ENCODE measurements at places on chromosomes 5 and 9.

- peak; percentile 45 for DNase-seq
Observed at GRCh38 chr9:25716220-25716872, 38.1 kb upstream of the TUSC1 start.

DNA sequence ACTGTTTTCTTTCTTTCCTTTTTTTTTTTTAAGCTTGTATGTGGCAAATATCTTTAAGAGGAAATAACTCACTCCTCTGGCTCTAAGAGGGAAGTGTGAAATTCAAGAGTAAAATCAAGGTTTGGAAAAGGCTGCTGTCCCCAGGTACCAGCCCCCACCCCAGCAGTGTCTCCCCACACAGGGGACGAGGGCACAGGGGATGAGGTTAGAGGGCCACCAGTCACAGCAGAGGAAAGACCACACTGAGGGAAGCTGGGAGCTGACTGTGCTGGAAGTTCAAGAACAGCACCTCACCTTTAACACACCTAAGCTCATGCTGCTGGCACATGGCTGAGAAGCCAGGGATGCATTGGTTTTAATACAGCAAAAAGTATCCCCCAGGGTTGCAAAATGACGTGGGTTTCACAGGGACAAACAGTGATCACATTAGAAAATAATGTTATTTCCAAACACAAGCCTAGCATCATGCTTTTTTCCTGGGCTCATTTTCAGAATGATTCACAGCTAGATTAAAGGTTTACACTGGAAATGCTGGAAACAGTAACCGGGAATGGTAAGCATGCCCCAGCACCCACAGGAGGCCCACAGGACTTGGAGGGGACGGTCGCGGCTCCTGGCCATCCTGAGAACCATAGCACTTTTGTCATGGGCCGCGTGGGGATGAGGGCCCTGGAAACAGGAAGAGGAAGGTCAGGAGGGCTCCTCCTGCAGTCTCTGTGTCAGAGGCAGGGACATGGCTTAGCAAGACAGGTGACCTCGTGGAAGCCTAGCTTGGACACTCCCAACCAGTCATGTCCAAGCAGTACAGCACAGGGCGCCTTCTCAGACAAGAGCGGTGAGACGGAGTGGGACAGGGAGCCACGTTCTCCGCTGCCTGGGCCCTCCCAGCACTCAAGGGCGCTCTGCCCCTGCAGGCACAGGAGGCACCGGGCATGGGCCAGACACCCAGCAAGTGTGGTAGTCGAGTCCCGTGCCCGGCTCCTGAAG lies 6.9 kb downstream of the LPCAT1 start:
- DNase-seq = no peak

GRCh38 chr9:98369066-98369425 lies 113.6 kb upstream of the TBC1D2 start:
- DNase-seq = no peak

- no peak for DNase-seq
Observed at GRCh38 chr5:1096838-1097237, 15.0 kb downstream of the SLC12A7 start.

DNA sequence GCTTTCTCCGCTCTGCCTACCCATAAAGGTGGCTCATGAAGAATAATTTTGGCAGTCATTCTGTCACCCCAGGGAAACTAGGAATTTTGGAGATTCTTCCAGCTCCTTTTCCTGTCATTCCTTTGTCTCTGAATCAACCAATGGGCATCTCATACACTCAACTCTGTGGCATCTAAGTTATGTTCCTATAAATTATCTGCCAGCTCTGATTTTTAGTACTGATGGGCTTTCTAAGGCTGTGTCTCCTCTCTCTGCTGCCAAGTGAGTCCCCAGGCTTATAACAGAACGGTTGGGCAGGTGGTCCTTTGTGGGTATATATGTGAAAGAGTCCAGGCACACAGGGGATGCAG lies 226.8 kb downstream of the NMUR2 start:
- no peak for DNase-seq

DNA sequence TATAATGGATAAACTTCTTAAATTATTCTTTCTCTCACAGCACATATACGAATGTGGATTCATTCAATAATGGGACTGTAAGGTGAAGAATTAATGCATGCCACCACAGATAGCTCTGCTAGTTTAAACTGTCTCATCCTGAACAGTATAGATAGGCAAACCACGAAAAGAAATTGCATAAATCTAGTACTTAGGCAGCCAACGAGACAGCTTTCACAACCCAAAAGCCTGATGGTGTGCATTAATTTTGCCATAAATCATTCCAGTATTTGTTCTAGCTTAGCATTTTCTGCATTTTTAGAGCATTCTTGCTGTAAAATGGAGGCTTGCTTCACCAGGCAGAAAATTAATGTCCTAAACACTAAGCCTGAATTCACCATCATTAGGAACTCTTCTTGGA lies 834.2 kb upstream of the DMAC1 start:
- DNase-seq = no peak

- DNase-seq = no peak
Observed at GRCh38 chr5:171420431-171421241, 1.2 kb downstream of the FGF18 start.

DNA sequence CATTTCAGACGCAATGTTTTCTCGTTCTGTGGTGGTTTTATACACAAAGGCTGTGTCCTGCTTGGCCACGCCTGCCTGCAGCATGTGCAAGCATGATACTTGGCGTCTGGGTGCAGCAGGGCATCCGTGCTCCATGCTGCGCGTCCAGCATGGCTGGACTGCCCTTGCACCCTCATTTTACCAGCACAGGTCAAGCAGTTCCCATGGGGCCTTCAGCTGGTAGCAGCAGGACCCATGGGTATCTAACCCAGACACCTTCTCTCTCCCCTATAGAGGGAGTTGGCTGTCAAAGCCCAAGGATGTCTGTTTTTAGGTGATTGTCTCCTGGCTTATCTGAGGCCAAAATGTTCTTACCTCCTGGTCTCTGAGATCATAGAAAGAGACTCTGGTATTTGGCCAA lies 158.3 kb upstream of the PITX1 start:
- DNase-seq = no peak

GRCh38 chr5:9445826-9446388 lies 100.0 kb downstream of the SEMA5A start:
- no peak for DNase-seq

DNA sequence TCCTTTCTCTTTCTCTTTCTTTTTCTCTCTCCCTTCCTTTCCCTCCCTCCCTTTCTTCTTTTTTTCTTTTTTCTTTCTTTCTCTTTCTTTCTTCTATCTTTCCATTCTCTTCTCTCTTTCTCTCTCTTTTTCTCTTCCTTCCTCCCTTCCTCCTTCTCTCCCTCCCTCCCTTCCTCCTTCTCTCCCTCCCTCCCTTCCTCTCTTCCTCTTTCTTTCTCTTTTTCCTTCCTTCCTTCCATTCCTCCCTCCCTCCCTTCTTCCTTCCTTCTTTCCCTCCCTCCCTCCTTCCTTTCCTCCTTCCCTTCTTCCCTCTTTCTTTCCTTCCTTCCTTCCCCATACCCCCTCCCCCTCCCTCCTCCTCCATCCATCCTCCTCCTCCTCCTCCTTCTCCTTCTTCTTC lies 243.3 kb upstream of the CTNND2 start:
- no peak for DNase-seq

- DNase-seq = no peak
Observed at GRCh38 chr9:95725045-95725444, 150.4 kb upstream of the ERCC6L2 start.

DNA sequence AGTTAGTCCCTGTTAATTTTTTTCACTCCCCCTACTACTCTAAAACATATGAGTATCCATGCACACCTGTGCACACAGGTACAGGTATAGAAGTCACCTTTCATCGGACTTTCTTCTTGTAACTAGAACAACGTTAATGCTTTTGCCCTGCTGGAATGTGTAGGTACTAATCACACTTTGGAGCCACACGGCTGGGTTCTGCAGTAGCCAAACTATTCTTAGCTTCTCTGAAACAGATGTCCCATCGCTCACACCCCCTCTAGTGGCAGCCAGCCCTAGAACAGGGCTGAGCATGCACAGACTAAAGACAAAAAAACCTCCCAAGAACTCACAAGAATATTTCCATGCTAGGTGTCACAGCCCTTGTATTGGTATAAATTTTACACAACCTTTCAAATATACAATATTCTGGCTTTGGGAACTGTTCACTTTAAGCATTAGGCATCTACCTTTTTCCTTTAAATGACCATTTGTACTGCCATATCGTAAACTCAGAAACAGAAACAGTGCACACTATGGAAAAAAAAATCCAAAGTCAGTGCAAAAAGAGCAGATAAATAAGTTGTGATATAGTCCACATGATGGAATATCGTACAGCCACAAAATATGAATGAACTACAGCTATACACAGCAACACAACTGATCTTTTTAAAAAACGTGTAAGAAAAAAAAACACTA lies 64.0 kb downstream of the RETREG1 start:
- DNase-seq = peak; percentile 58

DNA sequence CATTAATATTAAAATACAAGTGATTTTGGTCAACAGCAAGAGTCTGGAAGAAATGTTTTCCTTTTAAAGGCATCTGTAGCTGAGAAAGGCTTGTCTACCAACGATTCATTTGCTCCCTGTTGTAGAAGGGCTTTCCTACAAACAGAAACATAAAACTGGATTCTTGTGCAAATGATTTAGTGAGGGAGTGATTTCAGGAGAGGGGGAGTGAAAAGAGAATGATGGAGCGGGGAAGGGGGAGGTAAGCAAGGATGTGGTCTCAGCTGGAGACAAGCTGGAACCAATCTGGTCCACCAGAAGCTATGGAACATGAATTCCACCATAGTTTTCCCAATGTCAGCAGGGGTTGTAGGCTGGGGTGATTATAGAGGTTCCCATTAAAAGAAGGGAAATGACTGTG lies 196.3 kb downstream of the FBXO4 start:
- no peak for DNase-seq

GRCh38 chr5:57903458-57903857 lies 420.8 kb upstream of the ACTBL2 start:
- no peak for DNase-seq

DNA sequence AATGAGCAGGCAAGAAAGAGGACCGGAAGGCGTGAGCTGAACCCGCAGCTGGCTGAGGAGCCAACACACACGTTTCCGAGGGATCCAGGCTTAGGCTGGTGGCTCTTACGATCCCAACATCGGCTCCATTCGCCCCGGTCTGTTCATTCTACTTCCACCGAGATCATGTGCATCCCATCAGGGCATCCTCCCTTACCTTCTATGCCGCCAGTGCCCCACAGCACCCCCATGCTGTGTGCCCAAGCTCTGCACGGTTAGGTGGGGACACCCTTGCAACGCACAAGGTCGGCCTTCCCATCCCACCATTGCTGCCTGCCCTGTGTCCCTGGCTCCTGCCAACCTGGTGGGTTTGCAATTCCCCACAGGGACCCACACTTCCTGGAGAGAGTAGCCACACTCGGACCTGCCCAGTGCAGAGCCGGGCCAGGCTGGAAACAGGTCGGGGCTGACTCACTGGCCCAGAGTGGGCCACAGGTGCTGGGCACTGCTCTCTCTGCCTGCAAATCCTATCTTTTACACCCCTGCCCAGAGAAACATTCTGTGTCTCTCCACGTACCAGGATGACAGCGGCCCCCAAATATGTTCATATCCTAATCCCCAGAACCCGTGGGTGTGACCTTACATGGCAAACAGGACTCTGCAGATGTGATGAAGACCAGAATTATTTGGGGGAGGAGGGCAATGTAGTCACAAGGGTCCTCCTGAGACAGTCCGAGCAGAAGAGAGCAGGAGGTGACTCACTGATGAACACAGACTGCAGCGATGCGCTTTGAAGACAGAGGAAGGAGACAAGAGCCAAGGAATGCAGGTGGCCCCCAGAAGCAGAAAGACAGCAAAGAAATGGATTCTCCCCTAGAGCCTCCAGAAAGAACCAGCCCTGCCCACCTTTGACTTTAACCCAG lies 182.2 kb downstream of the AUH start:
- DNase-seq = no peak

DNA sequence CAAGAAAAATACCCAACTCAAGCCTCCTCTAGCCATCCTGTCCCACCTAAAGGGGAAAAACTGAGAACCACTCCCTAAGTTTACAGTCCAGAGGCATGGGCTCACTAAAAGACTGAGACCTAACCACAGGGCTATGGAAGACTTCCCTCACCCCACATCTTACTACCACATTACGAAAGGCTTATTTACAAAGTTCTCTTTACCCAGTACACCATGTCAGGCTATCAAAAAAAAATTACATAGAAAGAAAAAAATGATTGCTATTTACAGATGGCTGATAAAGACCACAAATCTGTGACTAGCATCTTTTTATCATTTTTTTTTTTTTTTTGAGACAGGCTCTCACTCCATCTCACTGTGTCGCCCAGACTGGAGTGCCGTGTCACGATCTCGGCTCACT lies 69.7 kb upstream of the TNPO1 start:
- no peak for DNase-seq

DNA sequence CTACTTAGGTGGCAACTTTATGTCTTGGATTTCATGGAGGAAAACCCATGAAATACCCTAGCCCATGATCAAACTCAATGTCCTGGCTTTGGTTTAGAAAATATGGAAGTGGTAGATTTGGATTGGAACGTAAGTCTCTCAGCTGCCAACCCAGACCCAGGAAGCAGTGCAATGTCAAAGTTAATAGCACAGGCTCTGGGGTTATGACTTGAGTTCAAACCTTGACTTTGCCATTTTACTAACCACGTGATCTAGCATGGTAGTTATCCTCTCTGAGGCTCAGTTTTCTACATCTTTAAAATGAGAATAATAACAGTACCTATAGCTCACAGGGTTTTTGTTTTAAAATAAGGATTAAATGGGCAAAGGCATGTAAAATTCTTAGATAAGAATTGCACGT lies 13.8 kb downstream of the FYB1 start:
- DNase-seq = no peak

DNA sequence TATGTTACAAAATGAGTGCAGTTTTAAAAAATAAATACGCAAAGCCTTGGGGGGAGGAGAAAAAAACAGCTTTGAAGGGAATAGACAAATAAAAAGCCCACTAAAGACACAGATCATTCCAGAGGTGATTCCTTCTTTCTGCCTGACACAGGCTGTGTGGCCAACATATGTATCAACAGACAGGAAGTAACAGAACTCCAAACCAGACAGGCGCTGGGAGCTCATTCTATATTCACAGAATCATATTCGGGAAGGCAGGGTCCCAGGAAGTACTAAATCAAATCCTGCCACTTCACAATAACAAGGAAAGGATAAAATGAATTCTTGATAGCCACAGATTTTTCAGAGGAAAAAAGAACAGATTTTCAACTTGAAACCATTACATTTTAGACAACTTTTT lies 62.1 kb downstream of the SEMA5A start:
- DNase-seq = no peak

GRCh38 chr5:119578937-119579336 lies 50.4 kb upstream of the FAM170A start:
- DNase-seq = peak; percentile 62
